ENCODE measurements at places on chromosomes 16 and 17. TPM values are rescaled to one million over a fixed set of nuclear protein-coding genes. Genes with fewer than 3 reads are reported as not detected.

IGSF6 gene
- not detected for total RNA-seq

HS3ST3A1 gene
- not detected for total RNA-seq

SBK1 gene
- 5.5 TPM for total RNA-seq

GCGR gene
- total RNA-seq, result 1.0 TPM

TRPV2 gene
- total RNA-seq, result 0.28 TPM

LAT gene
- total RNA-seq, result 1.7 TPM

GPRC5C gene
- total RNA-seq, result 83.2 TPM

Measured in Caco-2 (cell line).